Esophagus squamous epithelium (tissue), 5 donors: ENCODE measurements at places on chromosomes 13 and 19. TPM values are rescaled to one million over a fixed set of nuclear protein-coding genes. Genes with fewer than 3 reads are reported as not detected.

GRCh38 chr19:14472202-14472938, 2.8 kb downstream of the PTGER1 start:
- no peak for DNase-seq

DNA sequence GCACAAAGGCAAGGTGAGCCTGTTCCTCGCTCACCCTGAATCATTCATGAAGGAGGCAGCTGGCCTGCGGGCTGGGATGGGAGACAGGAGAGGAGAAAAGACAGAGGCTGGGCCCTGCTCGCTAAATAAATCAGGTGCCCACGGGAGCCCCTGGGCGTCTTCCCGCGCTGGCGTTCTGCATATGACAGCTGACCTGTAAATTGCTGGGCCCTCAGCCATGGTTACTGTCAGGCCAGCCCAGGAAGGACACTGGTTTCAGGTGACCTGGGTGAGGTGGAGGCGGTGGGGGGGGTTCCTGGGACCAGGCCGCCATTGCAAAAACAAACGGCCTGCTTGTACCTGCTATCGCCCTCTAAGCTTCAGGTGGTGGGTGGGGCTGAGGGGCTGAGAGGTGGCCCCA, 3.4 kb upstream of the PTBP1 start:
- DNase-seq = no peak

DNA sequence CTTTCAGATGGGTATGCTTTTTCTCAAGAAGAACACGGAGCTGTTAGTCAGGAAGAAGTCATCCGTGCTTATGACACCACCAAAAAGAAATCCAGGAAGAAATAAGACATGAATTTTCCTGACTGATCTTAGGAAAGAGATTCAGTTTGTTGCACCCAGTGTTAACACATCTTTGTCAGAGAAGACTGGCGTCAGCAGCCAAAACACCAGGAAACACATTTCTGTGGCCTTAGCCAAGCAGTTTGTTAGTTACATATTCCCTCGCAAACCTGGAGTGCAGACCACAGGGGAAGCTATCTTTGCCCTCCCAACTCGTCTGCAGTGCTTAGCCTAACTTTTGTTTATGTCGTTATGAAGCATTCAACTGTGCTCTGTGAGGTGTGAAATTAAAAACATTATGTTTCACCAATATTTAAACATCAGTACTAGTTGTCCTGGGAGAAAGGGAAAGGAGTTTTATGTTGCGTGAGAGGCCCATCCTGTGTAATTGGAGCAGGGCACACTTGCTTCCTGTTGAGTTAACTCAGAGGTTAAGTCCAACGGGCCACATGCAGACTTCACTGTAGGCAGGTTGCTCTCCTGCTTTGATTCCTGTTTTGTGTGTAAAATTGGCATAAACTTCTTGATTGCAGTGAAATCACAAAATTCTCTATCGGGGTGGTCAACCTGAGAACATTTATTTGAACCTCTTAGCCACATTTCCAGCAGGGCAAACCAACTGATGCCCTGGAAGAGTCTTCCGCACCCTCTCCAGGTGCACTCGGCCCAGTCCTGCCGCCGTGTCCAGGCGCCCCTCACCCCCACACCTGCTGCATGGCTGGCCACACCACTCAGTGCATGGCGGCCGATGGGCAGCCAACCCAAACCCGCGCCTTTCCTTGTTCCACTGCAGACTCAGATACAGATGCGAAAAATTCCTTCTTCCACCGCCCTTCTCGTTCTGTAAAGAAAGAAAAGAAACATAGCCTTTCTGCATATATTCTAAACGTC, 31.6 kb downstream of the SHISA2 start:
- no peak for DNase-seq

COMP gene
- 1.3 TPM for total RNA-seq

EIF3K gene
- 533 TPM for total RNA-seq

DNA sequence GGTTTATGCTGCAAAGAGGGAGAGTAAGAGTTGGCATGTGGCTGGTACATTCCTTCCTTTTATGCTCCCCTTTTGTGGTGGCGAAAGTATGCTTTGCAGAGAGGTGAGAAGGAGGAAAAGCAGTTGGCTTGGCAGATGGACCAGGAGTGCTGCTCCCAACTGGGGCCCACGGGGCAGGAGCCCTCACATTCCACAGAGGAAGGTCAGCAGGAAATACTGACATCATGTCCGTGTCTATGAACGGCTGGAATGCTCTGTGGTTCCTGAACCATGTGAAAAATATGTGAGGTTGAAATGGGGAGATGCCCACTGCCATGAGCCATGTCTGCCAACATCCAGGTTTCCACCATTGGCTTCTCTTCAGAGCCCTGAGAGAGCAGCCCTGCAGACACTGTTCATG, 33.3 kb upstream of the GAS6 start:
- no peak for DNase-seq

DNA sequence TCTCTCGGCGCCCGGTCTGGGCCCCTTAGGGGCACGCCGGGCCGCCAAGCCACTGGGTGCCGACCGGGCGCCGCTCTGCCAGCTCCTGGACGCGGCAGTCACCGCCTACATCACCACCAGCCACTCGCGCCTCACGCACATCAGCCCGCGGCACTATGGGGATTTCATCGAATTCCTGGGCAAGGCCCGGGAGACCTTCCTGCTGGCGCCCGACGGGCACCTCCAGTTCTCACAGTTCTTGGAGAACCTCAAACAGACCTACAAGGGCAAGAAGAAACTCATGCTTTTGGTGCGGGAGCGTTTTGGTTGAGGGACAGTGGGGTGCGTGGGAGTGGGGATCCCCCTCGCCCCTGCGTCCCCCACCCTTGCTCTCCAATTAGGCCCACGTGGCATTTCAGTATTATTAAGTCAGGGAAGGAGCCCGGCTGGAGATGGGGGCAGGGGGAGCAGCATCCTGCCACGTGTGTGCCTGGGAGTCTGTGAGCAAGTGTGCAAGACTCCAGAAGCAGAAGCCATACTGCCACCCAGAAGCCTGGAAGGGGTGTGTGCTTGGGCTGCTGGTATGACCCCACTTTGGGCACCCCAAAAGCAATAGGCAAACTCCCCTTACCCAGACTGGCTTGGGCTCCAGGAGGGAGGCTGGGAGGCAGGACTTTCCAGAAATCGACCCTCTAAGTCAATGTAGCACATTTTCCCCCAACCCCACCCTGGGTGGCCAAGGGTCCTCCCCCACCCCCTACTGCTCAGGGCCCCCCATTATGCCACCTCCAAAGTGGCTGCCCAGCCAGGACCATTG, 35.7 kb downstream of the ZSWIM4 start:
- no peak for DNase-seq
